Putamen (tissue), 1 donor: ENCODE measurements at places on chromosomes 2 and 18.

GRCh38 chr2:241036964-241037421, 38.6 kb downstream of the SNED1 start:
- no peak for DNase-seq

DNA sequence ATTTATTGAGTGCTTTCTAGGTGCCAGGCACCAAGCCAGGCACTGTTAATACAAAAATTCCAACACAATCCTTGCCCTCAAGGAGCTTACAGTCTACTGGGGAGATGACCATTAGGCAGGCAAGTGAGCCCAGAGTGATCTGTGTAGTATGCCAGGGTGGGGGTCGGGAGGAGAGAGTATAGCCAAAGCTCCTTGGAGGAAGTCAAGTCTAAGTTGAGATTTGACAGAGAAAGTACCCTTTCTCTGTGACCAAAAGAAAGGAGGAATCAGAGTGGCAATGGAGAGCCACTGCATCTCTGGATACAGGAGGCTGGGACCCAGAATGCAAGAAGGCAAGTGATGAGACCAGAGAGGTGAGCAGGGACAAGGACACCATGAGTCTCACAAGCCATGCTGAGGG, 7.5 kb downstream of the ANKRD53 start:
- no peak for DNase-seq

GRCh38 chr2:192190474-192190873, 4.3 kb downstream of the TMEFF2 start:
- DNase-seq = no peak

DNA sequence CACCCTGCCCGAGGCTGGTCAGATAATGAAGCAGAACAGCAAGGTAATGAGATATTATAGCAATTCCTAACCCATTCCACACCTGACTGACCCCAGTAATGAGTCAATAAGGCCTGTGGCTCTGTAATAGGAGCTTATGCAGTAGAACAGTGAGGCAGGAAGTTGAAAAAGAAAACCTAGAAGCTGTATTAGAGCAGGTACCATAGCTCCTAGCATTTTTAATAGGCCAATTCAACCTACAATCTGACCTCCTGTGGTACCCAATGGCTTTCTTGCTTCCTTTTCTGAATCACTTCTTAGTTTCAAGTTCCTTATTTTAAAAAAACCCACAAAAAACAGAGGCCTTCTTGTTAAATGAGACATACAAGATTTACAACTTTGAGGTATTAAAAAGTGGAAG, 43.6 kb upstream of the MAP2 start:
- DNase-seq = no peak

GRCh38 chr18:400456-400855, 100.0 kb downstream of the COLEC12 start:
- DNase-seq = no peak

DNA sequence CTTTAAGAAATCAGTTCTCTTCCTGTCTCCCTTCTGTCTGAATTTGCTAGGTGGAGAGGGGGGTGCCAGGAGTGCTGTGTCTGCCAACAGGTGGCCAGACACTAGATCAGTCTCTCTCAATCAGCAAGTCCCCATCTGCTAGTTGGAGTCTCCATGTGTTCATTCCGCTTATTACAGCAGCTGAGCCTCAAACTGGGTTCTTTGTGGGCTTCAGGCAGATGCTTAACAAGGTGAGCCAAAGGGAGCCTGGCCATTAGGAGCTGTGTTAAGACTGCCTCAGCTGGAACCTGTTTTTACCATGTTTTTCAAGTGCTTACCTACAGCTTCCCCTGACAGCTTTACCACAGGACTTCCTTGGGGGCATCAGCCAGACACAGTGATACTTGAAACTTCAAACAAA, 401.9 kb downstream of the LRP1B start:
- DNase-seq = no peak

- no peak for DNase-seq
Measured at GRCh38 chr2:8835279-8835678, 2.1 kb downstream of the KIDINS220 start.

GRCh38 chr2:143802242-143802641, 673.0 kb downstream of the ARHGAP15 start:
- no peak for DNase-seq

DNA sequence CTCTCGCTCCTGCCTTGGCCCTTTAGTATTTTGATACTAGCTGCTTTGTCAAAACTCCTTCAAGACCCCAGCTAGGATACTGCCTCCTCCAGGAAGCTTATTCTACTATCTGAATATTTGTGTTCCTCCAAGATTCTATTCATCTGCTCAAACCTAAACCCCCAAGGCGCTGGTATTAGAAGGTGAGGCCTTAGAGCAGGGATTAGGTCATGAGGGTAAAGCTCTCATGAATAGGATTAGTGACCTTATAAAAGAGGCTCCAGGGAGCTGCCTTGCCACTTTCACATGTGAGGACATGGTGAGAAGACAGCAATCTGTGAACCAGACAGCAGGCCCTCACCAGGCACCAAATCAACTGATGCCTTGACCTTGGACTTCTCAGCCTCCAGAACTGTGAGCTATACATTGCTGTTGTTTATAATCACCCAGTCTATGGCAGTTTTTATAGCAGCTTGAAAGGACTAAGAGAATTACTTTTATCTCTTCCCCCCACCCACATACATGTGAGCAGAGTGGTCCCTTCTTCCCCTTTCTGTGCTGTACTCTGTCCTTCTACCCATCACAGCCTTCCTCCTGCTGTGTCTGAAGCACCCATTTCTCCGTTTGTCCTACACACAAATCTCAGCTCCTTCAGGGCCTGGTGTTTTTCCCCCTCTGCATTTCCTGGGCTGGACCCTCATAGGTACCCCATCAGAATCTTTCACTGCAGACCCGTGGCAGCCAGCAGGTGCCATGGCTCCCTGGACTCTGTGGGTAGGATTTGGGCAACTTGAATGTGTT, 54.5 kb downstream of the HS1BP3 start:
- DNase-seq = no peak

- DNase-seq = no peak
Measured at GRCh38 chr2:195507447-195508138, 149.4 kb upstream of the SLC39A10 start.

- DNase-seq = no peak
Measured at GRCh38 chr2:160583146-160583535, 89.5 kb upstream of the RBMS1 start.

DNA sequence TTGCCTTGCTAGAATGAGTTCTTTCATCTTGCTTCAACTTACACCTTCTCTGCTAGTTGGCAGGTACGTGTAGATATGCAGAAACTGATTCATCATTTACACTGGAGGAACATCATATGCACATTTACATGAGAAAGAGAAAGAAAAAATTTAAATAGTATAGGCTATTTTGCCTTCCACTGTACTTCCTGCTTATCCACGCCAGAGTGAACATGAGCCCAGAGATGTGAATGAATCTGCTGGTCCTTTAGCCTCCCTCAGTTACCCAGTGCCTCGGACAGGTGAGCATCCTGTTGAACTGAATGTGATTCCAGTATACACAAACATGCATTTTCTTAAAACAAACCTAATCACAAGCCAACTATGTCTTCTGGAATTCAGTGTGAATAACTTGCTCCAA, 83.6 kb downstream of the SESTD1 start:
- DNase-seq = no peak

DNA sequence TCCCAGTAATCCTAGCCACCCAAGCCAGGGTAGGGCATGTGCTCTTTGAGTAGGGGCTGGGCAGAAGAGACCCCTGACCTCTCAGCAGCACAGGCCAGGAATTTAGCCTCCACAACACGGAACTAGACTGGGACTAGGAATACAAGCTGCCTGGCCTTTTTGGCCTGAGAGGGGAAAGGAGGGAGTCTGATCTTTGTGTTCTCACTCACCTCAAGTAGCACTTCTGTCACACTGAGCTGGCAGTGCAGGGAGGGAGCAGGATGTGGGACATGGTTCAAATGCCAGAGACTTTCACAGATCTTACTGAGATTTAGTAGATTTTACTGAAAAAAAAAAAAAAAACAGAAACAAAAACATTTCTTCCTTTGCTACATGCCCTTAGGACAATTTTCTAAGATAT, 395.2 kb downstream of the CMPK2 start:
- DNase-seq = no peak

DNA sequence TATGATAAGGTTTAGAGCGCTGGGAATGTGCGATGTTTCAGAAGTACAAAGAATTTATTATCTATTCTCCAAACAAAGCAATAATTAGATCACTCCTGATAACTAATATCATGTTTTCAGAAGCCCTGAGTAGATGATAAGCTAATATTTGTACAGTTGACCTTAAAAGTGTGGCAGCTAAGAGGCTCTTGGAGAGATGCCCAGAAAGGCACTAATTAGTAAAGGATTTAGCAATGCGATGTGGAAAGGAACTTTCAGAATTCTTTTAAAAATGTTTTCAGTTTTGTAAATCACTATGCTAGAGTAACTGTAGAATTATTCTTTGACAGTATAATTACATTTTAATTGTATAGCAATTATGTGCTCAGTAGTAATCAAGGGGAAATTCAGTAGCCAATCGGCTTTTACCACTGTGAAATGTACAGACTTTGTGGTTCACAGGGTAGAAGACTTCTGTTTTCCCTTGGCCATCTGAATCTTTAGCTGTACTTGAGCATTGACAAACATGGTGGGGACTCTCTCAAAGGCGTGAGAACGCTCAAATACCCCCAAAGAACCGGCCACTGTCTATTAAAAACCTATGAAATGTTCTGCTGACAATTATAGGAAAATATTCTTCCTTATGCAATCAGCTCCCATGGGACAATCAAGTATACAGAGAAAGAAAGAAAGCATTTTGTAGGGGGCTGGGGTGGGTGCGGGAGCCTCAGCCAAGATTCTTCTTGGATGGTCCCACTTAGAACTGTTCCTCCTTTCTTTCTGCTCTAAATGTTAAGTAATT, 262.8 kb upstream of the AGAP1 start:
- no peak for DNase-seq

DNA sequence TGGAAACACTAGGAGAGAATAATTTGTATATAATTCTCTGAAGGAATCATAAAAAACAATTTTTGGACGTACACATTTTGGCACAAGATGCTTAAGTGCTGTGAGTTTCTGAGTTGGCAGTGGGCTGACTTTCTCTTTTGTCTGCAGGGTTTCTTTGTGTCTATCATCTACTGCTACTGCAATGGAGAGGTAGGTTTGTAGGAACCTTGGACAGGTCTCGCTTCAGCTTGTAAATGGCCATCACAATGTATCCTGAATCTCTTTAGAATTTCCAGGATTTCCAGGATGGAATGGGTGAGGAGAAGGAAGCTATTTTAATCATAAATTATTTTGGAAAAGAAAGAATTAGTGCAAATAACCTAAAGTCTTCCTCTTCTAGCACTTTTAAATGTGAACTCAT, 83.9 kb downstream of the PTH2R start:
- DNase-seq = no peak
